Stimulated activated CD8-positive, alpha-beta memory T cell treated with anti-CD3 and anti-CD28 coated beads, Interleukin-4, amount 100 ng/mL, for 48 hours (primary cell): ENCODE measurements at places on chromosomes 1 and 21.

- DNase-seq, result no peak
Measured at GRCh38 chr1:224405604-224405970, 29.0 kb downstream of the WDR26 start.

DNA sequence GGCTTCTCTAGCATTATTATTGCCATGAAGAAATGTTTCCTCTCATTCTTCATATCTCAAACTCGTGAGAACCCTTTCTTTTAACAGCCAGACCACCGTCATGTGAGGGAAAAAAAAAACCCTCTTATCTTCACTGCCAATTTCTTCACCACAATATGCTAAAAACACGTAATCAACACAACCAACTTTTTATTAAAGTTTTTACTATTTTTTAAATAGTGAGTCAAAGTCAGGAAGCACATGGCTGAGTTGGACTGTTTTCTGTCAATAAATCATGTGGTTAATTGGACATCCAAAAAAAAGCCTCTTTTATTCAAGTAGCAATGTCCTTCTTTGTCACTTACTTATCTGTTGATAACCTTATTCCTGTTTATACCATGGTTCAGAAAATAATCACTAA, 55.9 kb upstream of the SAMD13 start:
- DNase-seq, result no peak

GRCh38 chr1:229874136-229874535, 192.9 kb upstream of the GALNT2 start:
- DNase-seq, result no peak

DNA sequence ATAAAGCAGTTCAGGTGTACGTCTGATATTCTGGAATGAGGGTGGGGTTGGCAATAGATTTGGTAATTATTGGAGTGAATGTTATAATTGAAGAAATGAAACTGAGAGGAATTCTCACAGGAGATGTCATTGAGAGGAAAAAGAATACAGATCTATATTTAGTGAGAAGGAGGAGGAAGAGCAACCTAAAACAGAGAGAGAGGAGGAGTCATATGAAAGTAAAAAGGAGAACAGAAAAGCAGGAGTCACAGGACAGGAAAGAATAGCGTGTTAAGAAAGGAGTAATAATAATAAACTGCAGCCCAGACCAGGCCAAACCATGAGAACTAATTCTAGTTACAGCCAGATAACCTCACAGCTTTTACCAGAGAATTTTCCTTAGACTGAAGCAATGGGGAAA, 62.7 kb upstream of the MROH9 start:
- DNase-seq, result no peak
